WTC11 (cell line): ENCODE measurements at places on chromosomes 1 and 21.

DNA sequence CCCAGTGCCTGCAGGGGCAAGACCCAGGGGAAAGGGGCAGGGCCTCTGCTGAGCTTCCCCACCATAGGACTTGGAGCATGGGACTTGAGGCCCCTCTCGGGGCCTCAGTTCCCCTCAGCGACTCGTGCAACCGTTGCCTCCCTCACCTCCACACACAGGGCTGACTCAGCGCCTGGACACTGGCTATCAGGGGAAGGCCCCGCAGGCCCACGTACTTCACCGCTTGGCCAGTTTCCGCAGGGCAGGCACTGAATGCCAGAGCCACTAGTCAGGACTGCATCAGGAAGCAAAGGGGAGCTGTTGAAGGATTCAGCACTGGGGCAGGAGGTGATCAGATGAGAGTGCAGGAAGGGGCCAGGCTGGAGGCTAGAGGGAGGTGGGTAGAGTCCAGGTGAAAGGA is 15.5 kb upstream of the FAM131C start:
- no peak for DNase-seq

GRCh38 chr21:44818640-44819011 is 764 bp upstream of the SUMO3 start:
- DNase-seq: no peak

DNA sequence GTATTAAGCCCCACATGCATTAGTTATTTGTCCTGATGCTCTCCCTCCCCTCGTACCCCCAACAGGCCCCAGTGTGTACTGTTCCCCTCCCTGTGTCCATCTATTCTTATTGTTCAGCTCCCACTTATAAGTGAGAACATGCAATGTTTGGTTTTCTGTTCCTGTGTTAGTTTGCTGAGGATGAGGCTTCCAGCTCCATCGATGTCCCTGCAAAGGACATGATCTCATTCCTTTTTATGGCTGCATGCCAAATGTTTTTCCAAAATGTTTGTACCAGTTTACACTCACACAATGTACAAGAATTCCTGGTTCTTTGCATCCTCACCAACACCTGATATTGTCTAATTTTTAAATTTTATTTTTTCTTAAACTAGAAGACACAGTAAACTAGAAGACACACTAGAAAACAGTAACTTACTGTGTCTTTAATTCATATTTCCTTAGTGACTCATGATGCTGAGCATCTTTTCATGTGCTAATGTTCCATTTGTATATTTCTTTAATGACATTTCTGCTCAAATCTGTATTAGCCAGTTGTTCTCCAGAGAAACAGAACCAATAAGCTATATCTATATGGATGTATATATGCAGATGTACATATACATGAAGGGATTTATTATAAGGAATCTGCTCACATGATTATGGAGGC is 19.4 kb upstream of the USP1 start:
- DNase-seq: no peak

- no peak for DNase-seq
Measured at GRCh38 chr1:78683079-78683478, 33.4 kb downstream of the IFI44 start.

DNA sequence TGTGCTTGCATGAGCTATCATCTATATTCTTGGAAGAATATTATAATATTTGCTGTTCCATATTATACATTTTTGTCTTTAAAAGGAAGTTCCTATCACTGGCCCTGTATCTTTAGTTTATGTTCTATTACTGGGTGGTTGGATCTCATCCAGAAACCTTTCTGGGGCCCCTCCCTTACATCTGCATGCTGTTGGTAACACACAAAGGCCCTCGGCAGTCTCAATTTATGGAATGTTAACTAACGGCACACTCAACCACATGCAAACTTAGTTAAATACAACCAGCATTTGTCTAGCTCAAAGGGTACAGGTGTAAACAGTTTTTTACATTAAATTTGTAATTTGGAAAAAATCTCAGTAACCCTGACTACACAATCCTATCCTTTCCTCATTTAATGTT is 9.7 kb upstream of the HYI start:
- no peak for DNase-seq

- no peak for DNase-seq
Measured at GRCh38 chr1:219806642-219807041, 121.7 kb downstream of the SLC30A10 start.

GRCh38 chr1:12015001-12015491 is 4.3 kb upstream of the MIIP start:
- no peak for DNase-seq

GRCh38 chr1:192951691-192952460 is 107.3 kb downstream of the UCHL5 start:
- DNase-seq: no peak

GRCh38 chr1:182281541-182281940 is 110.0 kb downstream of the GLUL start:
- DNase-seq: no peak

GRCh38 chr1:59412718-59413326 is 115.9 kb downstream of the FGGY start:
- DNase-seq: no peak

- DNase-seq: no peak
Measured at GRCh38 chr1:980137-980571, 1.7 kb downstream of the PERM1 start.

DNA sequence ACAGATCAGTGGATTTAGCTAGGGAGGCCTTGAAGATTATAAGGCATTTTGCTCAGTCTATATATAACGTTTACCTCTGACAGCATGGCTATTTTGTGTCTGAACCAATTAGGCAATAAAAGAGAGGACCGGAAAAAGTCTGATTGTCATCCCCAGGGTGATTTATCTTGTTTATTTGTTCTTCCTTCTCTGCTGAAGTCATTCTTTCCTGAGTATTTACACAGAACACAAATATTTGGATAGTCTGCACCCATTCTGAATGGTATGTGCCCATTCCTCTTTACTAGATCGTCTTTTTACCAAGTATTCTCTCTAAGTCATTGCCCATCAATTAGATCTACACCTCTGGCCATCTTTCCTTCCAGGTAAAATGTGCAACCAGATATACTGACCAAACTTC is 1602.9 kb downstream of the KCNT2 start:
- DNase-seq: no peak

GRCh38 chr1:42801832-42802473 is 15.0 kb upstream of the ERMAP start:
- DNase-seq: no peak

GRCh38 chr1:245537992-245538391 is 383.2 kb downstream of the KIF26B start:
- no peak for DNase-seq

GRCh38 chr1:72433591-72433990 is 151.3 kb upstream of the NEGR1 start:
- DNase-seq: no peak

- DNase-seq: no peak
Measured at GRCh38 chr1:40133839-40134238, 27.3 kb upstream of the RLF start.
